Adrenal gland (tissue), 19 donors: ENCODE measurements at places on chromosomes 2 and 18. TPM values are rescaled to one million over a fixed set of nuclear protein-coding genes. Genes with fewer than 3 reads are reported as not detected.

ALKAL2 gene
- 180 TPM for total RNA-seq

- H3K4me3 ChIP-seq, result peak overlapping the region; percentile 21
- H3K27me3 ChIP-seq, result no peaks in the 10 kb centered on the region
- H3K4me1 ChIP-seq, result peaks cover 12% of the 10 kb centered on the region
- no peak for DNase-seq
- peak overlapping the region; percentile 73 for H3K27ac ChIP-seq
These were observed 998 bp upstream of the SLC66A3 start for GRCh38 chr2:11154016-11154922.

- no peak overlapping the region for H3K27ac ChIP-seq
- no peaks in the 10 kb centered on the region for H3K27me3 ChIP-seq
- no peak overlapping the region for H3K4me3 ChIP-seq
- DNase-seq, result no peak
- no peaks in the 10 kb centered on the region for H3K4me1 ChIP-seq
- no peaks in the 10 kb centered on the region for H3K36me3 ChIP-seq
These were observed 587.3 kb downstream of the ARHGAP15 start for GRCh38 chr2:143716522-143716921.

GRCh38 chr2:239918749-239919148, 106.4 kb downstream of the NDUFA10 start:
- H3K4me1 ChIP-seq, result no peaks in the 10 kb centered on the region
- no peaks in the 10 kb centered on the region for H3K27me3 ChIP-seq
- H3K36me3 ChIP-seq, result no peaks in the 10 kb centered on the region
- H3K27ac ChIP-seq, result no peak overlapping the region

- peaks cover 7% of the 10 kb centered on the region for H3K4me1 ChIP-seq
- H3K36me3 ChIP-seq, result no peaks in the 10 kb centered on the region
- H3K27me3 ChIP-seq, result no peaks in the 10 kb centered on the region
- DNase-seq, result no peak
These were observed 102.0 kb downstream of the CHN1 start for GRCh38 chr2:174903264-174903556.

CXCR4 gene
- total RNA-seq, result 72.8 TPM

DNA sequence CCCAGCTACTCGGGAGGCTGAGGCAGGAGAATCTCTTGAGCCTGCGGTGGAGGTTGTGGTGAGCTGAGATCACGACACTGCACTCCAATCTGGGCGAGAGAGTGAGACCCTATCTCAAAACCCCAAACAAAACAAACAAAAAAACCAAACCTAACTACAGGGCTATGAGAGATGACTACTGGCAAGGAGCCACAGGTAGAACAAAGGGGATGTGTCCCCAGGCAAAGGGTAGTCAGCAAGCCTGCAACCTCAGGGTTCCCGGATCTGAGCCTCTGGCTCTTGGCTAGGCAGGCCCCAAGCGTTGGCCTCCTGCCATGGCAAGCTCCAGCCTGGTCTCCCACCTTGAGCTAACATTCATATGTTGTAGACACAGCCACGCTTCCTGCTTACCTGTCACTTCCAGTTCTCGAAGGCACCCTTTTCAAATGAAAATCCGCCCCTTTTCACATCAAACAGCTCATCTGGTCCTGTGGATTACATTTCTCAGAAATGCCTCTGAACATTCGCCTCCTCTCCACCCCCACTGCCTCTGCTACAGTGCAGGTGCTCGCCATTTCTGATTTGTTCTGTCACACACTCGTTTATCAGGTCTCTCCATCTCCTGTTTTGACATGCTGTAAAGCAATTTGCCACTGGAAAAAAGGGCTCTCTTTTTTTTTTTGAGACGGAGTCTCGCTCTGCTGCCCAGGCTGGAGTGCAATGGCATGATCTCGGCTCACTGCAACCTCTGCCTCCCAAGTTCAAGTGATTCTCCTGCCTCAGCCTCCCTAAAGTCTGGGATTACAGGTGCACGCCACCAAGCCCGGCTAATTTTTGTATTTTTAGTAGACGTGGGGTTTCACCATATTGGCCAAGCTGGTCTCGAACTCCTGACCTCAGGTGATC, 13.1 kb upstream of the ACTR3 start:
- peaks cover 14% of the 10 kb centered on the region for H3K4me1 ChIP-seq
- no peaks in the 10 kb centered on the region for H3K27me3 ChIP-seq
- H3K36me3 ChIP-seq, result no peaks in the 10 kb centered on the region
- H3K27ac ChIP-seq, result no peak overlapping the region

CHRNA1 gene
- total RNA-seq, result not detected

GRCh38 chr2:72627083-72627482, 198.8 kb downstream of the EXOC6B start:
- no peaks in the 10 kb centered on the region for H3K36me3 ChIP-seq
- H3K27me3 ChIP-seq, result no peaks in the 10 kb centered on the region
- peaks cover 31% of the 10 kb centered on the region for H3K4me1 ChIP-seq
- DNase-seq, result no peak
- no peak overlapping the region for H3K4me3 ChIP-seq

DNA sequence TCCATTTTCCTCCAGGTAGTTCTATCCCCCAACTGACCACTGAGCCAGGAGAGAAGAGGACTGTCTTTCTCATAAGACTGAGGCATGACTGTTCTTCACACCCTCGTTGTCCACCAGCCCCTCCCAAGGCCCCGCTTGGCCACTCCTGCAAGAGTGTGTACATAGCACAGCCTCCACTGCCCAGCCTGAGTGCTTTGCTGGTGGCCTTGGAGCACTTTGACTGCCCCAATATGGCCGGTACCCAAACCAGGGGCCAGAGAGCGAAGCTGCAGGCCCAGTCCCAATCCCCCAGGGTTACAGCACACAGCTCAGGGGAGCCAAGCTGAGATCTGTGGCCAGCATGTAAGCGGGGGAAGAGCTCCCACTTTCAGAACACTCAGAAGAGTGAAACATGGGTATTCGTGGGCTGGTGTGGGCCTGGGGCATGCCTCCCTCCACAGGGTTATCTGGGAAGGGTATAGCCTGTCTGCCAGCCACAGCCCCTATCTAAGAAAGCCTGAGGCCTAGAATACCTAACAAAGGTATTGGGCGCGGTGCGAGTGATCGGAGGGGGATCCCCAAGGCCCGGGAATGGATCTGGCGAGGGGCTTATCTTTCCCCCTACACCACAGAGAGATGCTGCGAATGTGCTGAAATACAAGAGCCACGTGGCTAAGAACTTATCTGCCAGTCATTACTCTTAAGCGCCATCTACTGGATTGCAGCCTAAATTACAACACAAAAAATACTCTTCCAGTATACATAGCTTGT, 163.8 kb downstream of the WDPCP start:
- no peaks in the 10 kb centered on the region for H3K36me3 ChIP-seq
- H3K4me1 ChIP-seq, result no peaks in the 10 kb centered on the region
- no peaks in the 10 kb centered on the region for H3K27me3 ChIP-seq
- no peak overlapping the region for H3K4me3 ChIP-seq
- H3K27ac ChIP-seq, result no peak overlapping the region

DNA sequence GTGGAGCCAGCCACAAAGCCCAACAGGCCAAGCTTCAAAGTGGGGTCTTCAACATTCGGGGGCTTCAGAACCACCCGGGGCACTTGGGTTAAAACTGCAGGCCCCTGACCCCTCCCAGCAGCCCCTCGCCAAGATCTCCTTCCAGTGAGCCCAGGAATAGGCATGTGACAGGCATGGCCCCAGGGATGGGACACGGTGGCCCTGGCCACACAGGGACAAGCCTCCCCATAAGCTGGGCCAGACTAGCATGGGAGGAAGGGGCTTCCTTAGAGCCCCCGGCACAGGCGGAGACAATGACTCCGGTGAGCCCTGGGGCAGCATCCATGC, 52.4 kb downstream of the BIN1 start:
- no peaks in the 10 kb centered on the region for H3K36me3 ChIP-seq
- H3K4me1 ChIP-seq, result no peaks in the 10 kb centered on the region
- no peaks in the 10 kb centered on the region for H3K27me3 ChIP-seq
- no peak overlapping the region for H3K4me3 ChIP-seq
- DNase-seq, result no peak
- H3K27ac ChIP-seq, result no peak overlapping the region

- H3K4me3 ChIP-seq, result no peak overlapping the region
- DNase-seq, result no peak
- no peaks in the 10 kb centered on the region for H3K36me3 ChIP-seq
- H3K27me3 ChIP-seq, result no peaks in the 10 kb centered on the region
- no peaks in the 10 kb centered on the region for H3K4me1 ChIP-seq
- H3K27ac ChIP-seq, result no peak overlapping the region
These were observed 10.5 kb upstream of the PRELID3A start for GRCh38 chr18:12397254-12397653.

GRCh38 chr2:33275689-33276444, 200.6 kb upstream of the RASGRP3 start:
- H3K27me3 ChIP-seq, result no peaks in the 10 kb centered on the region
- no peak overlapping the region for H3K27ac ChIP-seq
- peak; percentile 80 for DNase-seq
- H3K4me1 ChIP-seq, result no peaks in the 10 kb centered on the region
- no peaks in the 10 kb centered on the region for H3K36me3 ChIP-seq
- no peak overlapping the region for H3K4me3 ChIP-seq

GPR55 gene
- total RNA-seq, result not detected

DNA sequence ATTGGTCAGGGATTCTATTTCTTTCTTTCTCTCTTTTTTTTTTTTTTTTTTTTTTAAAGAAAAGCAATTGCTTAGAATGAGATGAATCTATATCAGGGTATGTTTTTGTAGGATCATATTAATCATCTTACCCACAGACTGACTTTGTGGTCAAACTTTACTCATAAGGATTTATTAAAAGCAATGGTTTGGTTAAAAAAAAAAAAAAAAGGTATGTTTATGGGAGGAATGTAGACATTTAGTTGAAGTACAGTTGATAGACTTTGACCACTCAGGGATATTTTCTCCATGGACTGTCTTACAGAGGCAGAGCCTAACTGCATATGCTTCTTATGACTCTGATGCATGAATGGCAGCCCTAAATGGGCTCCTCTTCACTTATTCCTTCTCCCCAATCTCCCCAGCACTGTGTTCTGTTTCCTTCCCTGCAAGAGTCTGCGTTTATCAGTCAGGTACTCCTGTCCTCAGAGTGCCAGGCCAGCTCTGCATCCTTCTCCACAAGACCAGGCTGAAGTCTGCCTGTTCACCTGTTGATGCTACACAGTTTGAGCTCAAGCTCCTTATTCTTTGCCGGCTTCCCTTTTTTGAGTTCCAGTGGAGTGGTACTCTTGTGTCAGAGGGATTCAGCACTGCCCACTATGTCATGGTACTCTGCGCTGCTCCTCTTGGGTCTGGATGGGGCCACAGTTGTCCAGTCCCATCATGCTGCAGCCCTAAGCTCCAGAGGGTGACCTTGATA, 24.3 kb downstream of the CRIM1 start:
- H3K36me3 ChIP-seq, result no peaks in the 10 kb centered on the region
- DNase-seq, result no peak
- no peaks in the 10 kb centered on the region for H3K27me3 ChIP-seq
- no peak overlapping the region for H3K4me3 ChIP-seq
- H3K4me1 ChIP-seq, result peaks cover 6% of the 10 kb centered on the region

DNA sequence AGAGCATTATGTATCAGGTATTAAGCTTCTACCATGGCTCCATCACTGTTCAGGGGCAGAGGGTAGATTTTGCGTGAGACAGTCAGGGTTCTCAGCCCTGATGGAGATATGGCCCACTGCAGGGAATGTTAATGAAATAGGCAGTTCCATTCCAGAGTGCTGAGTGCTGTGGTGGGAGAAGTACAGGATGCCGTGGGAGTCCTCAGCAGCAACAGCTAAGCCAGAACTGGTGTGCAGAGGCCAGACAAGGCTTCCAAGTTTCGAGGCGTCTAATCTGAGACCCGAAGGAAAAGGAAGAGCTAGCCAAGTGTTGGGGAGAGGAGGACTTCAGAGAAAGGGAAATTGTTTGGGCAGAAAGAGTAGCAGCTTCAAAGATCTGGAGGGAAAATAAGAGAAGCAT, 30.2 kb upstream of the MAPRE2 start:
- no peak overlapping the region for H3K4me3 ChIP-seq
- H3K4me1 ChIP-seq, result no peaks in the 10 kb centered on the region
- H3K36me3 ChIP-seq, result no peaks in the 10 kb centered on the region
- no peak for DNase-seq

GRCh38 chr2:147917161-147917560, 72.3 kb downstream of the ACVR2A start:
- DNase-seq, result no peak
- no peaks in the 10 kb centered on the region for H3K36me3 ChIP-seq
- H3K4me1 ChIP-seq, result peaks cover 10% of the 10 kb centered on the region
- no peak overlapping the region for H3K27ac ChIP-seq
- H3K4me3 ChIP-seq, result no peak overlapping the region

DNA sequence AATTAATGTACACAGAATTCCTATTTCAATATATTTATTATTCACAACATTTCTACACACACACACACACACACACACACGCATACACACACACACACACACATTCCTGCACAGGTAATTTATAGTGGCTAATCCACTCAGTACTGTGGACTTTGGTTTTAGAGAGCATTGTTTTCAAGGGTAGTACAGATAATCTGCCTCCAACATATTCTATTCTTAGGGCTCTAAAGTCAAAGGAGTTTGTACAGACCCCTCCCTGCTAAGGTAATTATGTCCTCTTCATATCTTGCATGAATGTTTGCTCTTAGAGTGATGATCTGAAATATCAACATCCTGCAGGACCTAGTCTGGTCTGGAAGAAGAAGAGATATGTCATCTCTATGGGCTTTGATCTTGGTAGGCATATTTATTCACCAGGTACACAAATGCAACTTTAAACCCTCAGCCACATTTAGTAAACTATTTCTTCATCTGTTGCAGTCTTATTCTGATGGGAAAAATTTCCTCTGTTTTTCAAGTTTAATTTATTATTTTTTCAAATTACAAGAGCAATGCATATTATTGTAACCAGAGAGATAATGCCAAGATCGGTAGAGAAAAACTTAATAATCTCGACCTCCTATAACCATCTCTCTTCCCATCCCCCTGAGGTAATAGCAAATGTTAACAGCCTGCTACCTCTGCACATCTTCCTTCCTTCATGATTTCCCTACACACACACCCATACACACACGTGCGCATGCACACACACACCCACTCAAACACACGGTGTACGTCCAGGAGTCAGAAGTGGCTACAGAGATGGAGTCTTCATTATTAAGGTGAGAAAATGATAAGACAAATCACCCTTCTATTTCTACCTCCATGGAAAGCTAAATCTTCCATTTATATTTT, 18.3 kb upstream of the POLE4 start:
- no peak for DNase-seq
- no peak overlapping the region for H3K4me3 ChIP-seq
- H3K36me3 ChIP-seq, result no peaks in the 10 kb centered on the region

WDPCP gene
- total RNA-seq, result 10.3 TPM

ARHGAP28 gene
- total RNA-seq, result 3.3 TPM

DNA sequence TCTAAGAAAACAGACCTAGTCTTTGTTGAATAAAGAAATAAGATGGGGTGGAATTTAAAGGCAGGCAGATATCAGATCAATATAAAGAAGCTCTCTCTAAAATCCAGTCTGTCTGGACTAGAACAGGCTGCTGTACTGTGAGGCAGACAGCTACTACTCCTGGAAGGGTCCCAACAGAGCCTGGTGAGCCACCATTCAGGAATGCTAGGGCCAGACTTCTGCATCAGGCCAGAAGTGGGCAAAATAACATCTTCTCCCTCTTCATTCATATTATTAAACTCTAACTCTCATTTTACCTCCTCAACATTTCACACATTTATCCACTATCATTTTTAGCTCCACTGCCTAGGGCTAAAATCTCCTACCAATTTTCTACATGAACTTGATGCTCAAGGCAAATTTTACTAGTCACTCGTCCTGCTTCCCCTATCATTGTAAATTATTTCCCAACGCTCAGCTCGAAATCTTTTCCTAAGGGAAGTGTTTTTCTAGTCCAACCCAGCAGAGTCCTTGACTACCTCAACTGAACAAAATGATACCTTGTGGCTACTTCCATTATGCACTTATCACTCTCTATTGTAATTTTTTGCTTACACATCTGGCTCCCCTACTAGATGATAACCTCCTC, 45.2 kb upstream of the GLS start:
- H3K36me3 ChIP-seq, result no peaks in the 10 kb centered on the region
- H3K27ac ChIP-seq, result peak overlapping the region; percentile 23
- H3K27me3 ChIP-seq, result no peaks in the 10 kb centered on the region
- peak; percentile 78 for DNase-seq
- no peak overlapping the region for H3K4me3 ChIP-seq
- H3K4me1 ChIP-seq, result peaks cover 24% of the 10 kb centered on the region

PLGLB2 gene
- not detected for total RNA-seq
